Mesendoderm (in vitro differentiated cells): ENCODE measurements at places on chromosomes 7 and 10.
A peak's percentile ranks its signal among the peaks of the same experiment; 100 is the strongest.

- no peak for DNase-seq
Observed at GRCh38 chr7:131911112-131911511, 354.7 kb upstream of the PODXL start.

DNA sequence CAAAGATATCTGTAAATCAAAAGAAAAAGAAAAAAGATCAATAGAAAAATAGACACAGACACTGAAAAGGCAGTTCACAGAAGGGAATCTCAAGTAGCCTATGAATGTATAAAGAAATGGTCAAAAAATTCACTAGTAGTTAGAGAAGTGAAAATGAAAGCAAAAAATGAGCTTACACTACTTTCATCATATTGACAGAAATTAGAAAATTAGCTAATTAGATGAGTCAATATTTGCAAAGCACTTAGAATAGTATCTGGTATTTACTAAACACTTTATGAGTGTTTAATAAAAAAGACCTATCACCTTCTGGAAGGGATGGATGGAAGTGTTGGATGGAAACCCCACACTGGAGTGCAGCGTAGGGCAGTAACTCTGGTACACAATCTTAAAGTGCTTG is 1.7 kb upstream of the CFAP58 start:
- no peak for DNase-seq

GRCh38 chr7:42096681-42097561 is 140.1 kb downstream of the GLI3 start:
- peak; percentile 80 for DNase-seq

- peak; percentile 70 for DNase-seq
Observed at GRCh38 chr10:33211106-33211878, 123.2 kb downstream of the NRP1 start.

DNA sequence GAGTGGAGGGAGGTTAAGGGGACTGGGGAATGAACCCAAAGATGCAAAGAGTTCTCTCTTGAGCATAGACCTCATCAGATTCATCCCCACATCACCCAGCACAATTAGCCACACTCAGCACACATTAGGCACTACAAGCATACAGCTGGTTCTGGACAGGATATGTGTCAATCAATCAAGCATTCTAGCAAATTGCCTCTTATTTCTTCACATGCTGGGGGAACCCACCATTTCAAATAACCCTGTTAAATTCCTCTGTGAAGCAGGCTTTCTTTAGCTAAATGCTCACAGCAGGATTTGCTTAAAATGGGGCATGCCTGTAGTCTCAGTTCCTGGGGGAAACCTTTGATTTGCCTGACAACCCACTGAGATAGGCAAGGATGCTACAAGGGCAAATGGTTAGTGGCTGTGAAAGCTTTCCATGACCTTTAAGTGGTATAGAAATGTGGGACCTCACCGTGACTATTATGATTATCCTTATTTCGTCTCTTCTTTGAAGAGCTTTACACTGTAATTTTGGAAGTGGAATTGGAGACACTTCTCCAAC is 193.4 kb upstream of the ZMIZ1 start:
- peak; percentile 71 for DNase-seq

DNA sequence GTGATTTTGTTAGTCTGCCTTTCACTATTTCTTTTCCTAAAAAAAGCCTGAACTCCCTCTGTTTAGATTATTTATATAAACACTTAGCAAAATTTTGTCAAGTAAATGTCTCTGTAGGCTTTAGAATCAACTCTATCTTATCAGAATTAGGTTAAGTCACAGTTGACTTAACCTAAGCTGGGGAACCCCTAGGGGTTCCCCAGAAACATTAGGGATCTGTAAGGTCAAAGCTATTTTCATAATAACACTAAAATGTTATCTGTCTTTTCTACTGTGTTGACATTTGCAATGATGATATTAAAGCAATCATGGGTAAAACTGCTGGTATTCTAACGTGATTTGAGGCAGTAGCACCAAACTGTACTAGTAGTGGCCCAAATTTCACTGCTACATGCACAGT is 24.3 kb downstream of the DYNC1I1 start:
- no peak for DNase-seq

DNA sequence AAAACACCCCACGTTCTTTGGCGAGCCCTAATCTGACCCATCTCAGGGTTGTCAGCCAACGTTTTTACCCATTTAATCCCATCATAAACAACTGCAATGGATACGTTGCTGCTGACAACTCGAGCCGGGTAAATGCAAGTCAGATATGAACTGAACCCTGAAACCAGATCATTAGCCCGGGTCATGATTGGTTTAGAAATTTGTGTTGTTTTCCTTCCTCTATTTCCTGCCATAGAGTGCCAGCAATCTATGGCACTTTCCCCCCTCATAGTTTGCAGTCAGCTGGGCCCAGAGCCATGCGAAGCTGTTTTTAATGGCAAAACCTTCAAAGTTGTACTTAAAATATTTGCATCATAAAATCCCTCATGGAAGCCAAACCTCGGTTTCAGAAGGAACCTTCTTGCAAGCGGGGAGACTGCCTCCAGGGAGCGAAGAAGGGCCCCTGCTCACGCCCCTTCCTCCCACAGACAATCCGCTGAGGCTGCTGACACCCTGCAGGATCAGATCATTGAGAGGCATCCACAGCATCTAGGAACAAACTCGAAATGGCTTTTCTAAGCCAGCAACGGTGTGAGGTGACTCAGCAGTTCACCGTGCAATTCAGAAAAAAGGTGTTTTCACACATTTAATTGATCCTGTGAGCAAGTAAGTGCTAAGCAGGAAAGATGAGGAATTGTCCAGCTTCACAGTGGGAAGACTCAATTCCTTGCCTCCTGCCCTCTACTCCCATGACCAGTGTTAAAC is 710.1 kb downstream of the PARD3 start:
- peak; percentile 86 for DNase-seq

DNA sequence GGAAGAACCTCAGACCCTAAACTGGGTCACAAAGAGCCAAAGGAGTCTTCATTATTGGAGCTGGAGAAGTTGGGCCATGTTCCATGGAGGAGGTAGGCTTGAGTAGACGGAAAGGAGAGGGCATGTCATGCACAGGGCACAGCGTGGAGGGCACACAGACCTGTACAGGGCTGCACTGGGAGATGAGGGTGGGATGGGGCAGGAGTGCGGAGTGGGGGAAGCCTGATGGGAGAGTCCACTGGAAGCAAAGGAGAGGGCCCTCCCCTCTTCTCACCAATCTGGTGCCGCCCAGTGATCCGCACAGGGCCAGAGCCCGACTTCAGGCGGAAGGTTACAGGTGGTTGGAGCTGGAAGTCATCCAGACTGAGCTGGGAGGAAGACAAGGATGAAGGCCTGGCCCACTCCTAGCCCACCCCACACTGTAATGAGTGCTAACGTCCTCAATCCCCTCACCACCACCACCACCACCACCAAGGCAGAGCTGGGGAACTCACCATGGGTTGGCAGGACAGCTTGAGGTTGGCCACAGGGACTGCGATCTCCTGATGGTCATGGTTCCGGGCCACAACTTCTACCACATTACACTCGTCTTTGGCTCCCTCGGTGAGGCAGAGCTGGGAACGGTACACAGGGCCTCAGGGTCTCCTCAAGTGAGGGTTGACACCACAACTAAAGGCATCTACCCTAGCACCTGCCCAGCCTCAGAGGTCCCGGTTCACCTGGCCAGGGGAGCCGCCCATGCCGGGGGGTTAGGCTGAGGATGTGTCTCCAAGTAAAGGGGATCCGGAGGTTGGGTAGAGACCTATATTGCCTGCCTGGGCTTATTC is 1.0 kb downstream of the NPM3 start:
- DNase-seq = peak; percentile 14
